ENCODE measurements at places on chromosomes 6 and 20.

GRCh38 chr20:46820682-46821081 lies 74.0 kb upstream of the EYA2 start:
- no peak for DNase-seq

- DNase-seq = no peak
Measured at GRCh38 chr6:109782491-109782999, 91.4 kb downstream of the FIG4 start.

DNA sequence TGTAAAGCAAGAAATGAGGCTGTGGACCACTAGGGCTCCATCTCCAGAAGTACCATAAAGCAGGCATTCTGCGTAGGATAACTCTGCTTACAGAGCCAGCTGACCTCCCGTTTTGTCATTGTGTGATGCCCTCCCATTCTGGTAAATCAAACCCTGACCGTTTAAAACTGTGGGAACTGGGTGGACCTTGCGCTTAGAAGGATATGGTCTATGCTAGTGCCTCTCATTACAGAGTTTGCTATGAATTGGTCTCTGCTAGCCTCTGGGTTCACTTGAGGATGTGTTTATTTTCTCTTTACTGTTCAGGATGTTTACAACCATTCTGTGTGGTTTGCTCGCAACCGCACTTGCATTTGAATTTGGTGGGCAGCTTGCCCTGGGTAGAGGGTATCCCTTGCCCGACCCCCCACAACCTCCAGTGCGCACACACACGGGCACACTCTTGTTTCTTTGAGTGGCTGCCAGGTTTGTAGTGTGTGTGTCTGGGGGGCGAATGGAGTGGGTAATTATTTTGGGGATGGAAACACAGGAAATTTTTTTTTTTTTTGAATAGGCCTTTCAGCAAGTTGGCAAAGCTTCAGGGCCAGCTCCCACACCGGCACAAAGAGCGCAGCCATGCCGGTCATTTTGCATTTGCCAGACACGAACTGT lies 198.3 kb downstream of the JARID2 start:
- DNase-seq = no peak

- no peak for DNase-seq
Measured at GRCh38 chr20:13251904-13252297, 30.8 kb downstream of the ISM1 start.
